ENCODE measurements at places on chromosomes 2 and 18.

DNA sequence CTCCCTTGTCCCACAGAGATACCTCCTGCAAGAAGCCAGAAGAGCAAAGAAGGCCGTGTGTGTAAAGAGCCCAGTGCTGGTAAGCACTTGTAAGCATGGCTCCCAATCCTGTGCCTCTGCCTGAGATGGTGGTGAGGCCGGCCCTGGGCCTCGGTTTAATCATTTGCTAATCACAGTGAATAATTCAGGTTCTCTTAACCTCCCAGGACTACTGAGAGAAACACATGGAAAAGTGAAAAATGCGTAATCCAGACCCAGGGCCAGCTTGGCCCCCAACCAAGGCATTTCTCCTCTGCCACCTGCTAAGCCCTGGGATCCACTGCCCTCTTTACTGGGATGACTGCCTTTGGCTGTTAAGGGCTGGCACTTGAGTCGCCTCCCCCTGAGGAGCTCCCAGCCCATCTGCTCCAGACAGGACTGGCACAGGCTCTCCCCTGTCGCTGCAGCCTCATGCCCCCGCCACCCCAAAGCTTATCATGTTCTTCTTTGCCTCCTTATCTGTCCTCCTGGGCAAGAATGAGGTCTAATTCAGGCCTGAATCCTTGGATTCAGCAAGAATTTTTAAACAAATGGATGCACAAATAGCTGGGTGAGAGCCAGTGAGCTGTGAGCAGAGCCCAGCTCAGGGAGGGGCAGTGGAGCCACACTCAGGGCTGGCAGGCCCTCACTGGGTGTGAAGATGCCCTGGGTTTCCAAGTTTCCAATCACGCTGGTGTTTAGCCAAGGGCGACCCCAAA, 193.9 kb upstream of the HS6ST1 start:
- no peak for DNase-seq

GRCh38 chr18:74148543-74149070, 284 bp downstream of the TIMM21 start:
- DNase-seq, result no peak

DNA sequence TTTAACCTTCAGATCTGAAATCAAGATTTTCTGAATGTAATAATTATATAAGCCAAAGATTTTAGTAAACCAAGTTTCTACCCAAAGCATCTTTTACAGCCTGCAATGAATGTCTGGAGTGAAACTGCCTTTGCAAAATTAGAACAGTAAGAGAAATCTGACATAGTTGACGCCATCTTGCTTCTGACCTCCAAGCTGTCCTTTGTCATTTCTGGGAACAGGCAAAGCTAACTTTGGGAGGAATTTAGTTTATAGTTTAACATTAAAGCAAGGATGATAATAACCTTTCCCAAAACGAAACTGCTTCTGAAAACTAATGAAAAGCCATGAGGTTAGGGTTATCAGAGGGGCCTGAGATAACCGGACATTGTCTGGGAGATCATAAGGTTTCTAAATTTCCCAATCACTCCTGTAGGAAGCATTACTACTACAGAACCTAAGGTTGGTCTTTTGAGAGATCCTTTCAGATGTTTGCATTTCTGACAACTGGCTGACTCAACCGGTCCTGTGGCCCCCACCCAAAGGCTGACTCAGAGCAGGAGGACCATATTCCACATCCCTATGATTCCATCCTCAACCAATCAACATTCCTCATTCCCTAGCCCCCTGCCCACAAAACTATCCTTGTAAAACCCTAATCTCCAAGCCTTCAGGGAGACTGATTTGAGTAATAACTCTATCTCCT, 124.5 kb downstream of the TMEM131 start:
- DNase-seq, result no peak

DNA sequence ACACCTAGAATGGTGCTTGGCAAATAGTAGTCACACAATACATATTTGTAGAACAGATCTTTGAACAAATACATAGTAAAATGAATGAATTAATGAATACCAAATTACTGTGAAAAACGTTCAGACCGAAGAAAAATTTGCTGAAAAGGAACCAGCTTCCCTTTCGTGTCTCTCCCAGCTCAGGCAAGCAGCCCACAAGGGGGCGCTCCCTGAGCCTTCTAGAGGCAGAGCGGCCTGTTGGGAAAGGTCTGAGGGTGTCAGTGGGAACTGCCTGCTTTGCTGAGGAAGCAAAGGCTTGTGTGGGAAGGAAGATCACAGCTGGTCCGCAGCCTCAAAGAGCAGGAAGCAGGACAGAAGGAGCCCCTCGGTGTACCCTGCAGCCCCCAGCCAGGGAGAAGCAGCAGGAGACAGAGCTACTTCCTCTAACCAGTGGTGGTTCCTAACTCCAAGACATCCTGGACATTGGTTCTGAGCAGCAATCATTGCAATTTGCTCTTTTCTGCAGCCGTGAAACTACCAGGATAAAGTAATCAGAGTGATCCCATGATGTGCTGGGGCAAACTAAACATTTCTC, 231.1 kb downstream of the ANKRD30B start:
- DNase-seq, result no peak

GRCh38 chr2:31429759-31430438, 15.4 kb upstream of the XDH start:
- DNase-seq, result no peak

Measured in NCI-H2227 treated with DMSO at 0.1 percent for 48 hours (cell line).